ENCODE measurements at places on chromosomes 7 and 10.
A peak's percentile ranks its signal among the peaks of the same experiment; 100 is the strongest.

DNA sequence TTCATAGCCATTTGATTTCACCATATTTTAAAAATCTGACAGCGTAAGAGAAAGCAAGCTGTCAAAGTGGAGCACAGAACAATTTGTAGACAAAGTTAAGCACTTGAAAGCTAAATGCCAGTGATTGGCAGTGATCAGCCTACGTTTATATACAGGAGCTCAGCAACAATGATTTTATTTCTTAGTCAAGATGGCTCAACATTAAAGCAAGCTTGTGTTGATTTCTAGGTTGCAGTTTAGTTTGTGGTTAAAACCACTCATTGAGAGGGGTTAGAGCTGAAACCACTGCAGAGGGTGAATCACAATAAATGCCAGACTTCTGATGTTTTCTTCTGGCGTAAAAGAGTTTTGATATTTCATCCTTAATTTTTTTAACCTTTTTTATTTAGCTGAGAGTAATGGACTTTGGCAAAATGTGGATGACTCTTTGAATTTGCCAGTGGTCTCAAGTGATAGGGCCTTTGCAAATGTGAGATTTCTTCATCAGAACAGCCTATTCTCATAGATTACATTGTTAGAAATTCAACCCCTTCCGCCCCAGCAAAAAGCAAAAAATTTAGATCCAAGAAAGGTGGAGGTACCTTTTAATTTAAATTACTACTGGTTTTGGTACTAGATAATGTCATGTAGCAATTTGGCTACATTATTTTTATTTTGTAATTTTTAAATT, 73.8 kb downstream of the SHOC2 start:
- DNase-seq: no peak

GRCh38 chr7:12552876-12553275, 17.6 kb upstream of the SCIN start:
- no peak for DNase-seq

- DNase-seq: peak; percentile 22
Measured at GRCh38 chr7:114922652-114923402, 933 bp downstream of the MDFIC start.

GRCh38 chr10:11116361-11116760, 98.7 kb downstream of the CELF2 start:
- DNase-seq: no peak

GRCh38 chr10:112832959-112833358, 117.1 kb upstream of the TCF7L2 start:
- DNase-seq: no peak

DNA sequence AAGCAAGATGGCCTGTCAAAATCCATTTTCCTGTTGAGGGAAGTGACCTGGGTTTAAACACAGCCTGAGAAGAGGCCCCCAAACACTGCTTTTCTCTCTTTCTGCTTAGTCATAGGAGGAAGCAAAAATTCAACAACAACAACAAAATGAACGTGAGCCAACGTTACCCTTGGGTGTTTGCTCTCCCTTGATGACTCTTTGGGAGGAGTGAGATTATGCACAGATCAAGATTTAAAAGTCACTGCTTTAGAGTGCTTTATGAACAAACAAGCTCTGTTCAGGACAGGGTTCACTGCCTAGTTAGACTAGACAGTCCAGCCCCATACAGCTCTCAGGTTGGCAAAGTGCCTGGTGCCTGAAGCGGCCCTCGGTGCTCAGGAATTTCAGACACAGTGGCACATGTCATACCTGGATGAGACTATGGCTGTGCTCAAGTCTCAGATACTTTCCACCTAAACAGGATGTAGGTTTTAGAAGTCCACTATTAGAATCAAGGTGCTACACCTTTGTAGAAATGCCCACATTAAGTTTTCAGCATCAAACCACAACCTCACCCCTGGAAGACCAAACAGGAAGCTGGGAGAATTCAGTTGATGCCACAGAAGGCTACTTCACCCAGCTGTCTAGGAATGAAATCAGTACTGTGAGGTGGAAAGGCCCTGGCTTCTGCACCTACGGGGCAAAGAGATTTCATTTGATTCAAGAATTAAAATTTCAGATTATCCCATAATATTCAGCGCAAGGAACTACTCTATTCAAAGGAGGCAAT, 38.7 kb downstream of the DENND11 start:
- peak; percentile 89 for DNase-seq

DNA sequence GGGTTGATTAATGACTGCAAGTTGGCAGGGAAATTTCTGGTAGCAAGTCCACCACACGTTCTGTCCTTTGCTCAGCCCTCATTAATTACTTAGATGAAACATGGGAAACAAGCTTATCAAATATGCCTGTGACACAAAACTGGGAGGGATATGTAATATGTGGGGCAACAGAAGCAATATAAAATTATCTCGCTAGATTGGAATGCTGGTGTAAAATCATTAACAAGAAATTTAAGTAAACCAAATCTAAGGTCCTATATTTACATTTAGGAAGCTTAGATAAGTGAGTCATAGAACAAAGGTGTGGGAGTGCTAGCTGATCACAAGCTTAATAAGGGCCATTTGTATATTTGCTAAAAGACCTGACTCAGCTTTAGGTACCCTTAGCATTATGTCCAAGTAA, 23.5 kb downstream of the TRPV5 start:
- DNase-seq: no peak

GRCh38 chr7:140322759-140323158, 75.6 kb downstream of the SLC37A3 start:
- no peak for DNase-seq

DNA sequence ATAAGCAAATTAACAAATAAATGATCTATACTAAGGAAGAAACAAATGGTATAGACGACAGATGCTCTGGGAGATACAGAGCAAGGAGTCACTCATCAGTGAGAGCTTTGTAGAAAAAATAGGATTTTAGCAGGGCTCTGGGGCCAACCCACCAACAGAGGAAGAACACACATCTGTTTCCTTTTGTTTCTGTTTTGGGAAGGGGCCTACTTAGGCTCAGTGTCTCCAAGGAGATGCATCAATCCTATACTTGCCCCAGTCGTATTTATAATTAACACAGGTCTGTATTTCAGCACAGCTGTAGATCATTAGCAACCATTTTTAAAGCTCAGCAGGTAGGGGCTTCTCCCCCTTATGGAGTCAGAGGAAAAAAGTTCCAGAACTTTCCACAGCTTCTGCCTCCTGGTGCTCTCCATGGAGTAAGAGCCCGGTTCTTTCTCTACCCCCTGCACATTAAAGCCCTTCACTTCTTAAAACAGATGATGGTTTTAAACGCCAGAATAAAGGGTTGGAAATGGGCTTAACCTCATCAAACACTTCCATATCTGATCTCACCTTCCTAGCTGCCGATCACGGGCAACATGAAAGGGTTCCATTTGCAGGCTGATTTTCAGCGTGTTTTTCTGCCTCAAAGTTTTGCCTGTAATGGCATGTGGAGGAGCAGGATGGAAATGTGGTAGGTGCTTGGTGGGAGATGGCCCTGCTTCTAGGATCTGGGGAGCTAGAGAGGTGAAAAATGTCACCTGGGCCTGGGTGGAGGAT, 291.7 kb downstream of the TCF7L2 start:
- no peak for DNase-seq

GRCh38 chr10:8338177-8338766, 283.8 kb downstream of the GATA3 start:
- no peak for DNase-seq

- no peak for DNase-seq
Measured at GRCh38 chr7:83593921-83594475, 54.9 kb downstream of the SEMA3E start.

DNA sequence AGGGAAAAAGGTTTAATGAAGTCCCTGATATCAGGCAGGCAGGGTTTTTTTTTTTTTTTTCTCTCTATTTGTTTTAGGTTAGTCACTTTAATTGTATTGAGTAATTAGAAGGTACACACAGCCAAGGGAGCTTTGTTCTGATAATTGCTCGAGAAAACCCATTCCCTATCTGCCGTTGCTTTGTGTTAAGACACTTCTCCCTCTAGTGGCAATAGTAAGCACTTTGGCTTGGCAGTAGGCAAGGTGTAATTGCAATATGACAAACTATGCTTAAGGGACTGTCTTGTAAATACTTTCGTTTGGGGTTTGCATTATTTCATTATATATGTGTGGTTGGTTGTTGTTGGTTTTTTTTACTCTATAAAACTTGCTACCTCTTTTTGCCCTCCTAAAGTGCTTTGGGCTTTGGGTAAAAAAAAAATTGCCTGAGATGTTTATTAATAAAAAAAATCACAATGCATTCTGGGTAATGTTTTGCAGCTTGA, 113.4 kb downstream of the BTRC start:
- no peak for DNase-seq

- DNase-seq: no peak
Measured at GRCh38 chr7:140267381-140268226, 90.8 kb upstream of the KDM7A start.

GRCh38 chr10:49005270-49005669, 65.6 kb upstream of the LRRC18 start:
- no peak for DNase-seq

- DNase-seq: no peak
Measured at GRCh38 chr10:123069246-123069986, 60.6 kb downstream of the ACADSB start.

DNA sequence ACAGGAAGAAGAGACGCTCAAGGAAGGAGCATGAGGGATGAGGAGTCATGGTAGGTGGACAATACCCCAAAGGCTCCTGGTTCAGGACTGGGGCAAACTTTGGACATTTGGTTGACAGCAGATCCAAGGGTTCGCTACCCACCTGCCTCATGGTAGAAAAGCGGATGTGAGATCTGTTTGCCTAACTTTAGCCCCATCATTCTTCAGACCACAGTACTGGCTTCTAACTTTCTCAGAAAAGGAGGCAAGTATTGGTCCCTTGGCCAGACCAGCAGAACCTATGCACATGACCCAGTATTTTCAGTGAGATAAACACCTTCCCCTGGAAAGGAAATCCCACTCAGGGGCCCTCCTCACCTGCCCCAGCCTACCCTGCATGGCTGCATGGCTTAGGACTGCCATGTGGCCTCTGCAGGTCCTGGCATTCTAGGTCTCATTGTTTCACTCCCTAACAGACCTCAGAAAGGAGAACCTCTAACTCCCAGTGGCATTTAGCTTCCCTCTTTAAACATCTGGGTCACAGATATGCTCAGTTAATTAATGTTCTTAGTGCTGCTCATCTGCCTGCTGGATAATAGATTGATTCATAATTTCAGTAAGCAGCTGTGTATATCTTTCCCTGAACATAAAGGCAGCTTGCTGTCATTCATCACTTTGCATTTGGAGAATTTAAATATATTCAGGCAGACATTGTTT, 574.1 kb downstream of the GALNT17 start:
- DNase-seq: no peak

All from breast epithelium (tissue), 4 donors.